CD4-positive, alpha-beta T cell treated with Interleukin-15 for 4 hours (primary cell): ENCODE measurements at places on chromosomes 2 and 18.
A peak's percentile ranks its signal among the peaks of the same experiment; 100 is the strongest.

GRCh38 chr2:207530160-207531031 is 634 bp downstream of the CREB1 start:
- peak; percentile 56 for DNase-seq

GRCh38 chr2:221572821-221573429 is 821 bp upstream of the EPHA4 start:
- DNase-seq, result no peak

DNA sequence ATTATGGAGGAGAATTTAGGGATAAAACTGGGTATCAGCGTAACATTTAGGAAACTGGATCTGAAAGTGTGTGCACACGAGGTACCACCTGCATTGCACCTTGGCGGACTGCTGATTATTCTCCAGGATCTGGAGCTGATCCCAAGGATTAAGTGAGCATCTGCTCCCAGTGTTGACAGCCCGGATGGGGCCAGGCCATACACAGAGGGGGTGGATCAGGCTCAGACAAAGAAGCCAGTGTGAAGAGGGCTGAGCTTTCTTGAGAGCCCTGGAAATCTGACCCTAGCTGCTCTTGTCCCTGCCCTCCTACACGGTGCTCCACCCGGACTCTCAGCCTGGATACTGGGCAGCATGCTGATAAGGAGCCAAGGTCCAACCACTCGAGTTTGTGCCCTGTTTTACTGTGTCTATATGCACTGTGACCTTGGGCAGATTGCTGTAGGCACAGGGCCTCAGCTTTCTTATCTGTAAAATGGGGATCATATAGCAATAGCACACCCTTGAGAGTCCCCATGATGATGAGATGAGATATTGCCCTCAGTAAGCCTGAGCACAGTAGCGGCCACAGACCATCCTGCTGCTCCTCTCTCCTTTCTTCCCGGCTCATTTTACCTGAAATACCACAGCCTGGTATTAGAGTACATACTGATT is 396.8 kb upstream of the CELF4 start:
- DNase-seq, result no peak

DNA sequence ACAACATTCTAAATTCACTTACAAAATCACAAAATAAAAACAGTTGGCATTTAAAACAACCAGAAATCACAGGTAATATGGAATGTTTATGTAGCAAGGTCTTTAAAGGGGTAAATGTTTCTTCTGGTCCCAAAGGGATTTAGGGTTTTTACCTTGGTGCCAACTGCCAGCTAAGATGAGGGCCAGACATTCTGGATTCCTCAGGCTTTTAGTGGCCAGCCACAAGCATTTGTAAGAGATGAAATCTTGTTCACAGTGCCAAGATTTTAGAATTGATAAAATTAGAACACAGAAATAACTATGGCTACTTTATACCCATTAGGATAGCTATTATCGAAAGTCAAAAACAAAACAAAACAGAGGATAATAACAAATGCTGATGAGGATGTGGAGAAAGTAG is 60.4 kb upstream of the CDKL4 start:
- no peak for DNase-seq

DNA sequence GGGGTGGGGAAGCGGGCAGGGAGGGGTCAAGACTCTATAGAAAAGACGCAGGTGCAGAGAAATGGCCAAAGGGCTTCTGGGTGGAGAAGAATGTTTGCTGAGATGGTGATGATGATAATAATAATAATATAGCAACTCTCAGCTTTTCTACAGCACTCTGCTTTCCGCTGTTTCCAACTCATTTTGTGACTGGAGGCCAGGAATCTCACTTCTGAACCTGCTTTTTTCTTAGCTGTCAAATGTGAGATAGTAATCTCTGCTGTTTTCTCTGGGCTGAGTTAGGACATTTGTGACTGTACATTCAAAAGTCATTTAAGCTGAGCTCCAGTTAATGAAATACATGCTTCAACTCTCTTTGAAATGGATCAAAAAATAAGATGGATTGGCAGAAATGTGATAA is 58.4 kb downstream of the TNS1 start:
- no peak for DNase-seq

DNA sequence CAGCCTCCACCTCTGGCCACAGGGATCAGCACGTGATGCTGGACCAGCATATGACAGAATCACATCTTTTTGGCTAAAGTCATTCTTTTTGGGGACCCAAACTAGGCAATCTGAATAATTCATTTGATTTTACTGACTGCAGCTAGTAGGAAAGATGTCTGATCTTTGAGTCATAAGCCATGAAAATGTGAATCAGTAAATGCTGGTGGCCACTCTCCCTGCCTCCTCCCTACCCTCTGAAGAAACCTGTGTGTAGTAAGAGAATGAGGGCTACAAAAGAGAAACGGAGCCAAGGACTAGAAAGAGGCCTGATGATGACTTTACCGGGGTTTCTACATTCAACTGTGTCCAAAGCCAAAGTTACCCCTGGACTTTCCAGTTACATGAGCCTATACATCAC is 10.1 kb upstream of the LRPPRC start:
- no peak for DNase-seq

DNA sequence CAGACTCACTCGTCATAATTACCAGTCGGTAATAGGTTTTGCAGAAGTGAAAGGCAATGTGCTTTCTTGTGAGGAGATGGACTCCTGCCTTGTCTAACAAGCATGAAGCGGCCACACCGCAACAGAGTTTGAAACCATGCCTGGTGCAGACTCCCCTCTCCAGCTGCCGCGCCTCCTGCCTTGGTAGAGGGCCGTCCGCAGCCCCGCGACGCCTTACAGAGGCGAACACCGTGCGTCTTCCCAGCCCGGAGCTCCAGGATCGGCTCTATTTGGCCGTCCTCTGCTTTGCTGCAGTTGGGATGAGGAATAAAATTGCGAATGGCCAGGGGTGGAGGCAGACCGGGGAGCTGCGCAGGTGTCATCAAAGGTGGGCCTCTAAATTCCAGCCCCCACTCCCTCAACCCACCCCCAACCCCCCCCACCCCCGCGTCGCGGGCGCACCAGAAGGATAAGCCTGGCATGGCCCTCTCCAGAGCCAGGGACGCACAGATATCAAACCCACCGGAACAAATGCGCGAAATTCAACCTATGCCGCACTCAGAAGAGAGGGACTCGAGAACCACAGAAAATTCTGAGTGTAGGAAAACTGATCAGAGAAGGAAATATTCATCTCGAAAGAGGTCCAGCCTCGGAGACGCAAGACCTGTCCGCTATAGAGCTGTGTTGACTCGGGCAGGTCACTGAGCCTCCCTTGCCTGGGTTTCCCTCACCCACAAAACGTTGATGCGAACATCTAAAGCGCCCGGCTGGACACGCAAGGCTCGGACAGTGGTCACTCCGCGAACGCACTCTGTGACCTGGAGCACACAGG is 1.1 kb downstream of the TRABD2A start:
- DNase-seq, result no peak

DNA sequence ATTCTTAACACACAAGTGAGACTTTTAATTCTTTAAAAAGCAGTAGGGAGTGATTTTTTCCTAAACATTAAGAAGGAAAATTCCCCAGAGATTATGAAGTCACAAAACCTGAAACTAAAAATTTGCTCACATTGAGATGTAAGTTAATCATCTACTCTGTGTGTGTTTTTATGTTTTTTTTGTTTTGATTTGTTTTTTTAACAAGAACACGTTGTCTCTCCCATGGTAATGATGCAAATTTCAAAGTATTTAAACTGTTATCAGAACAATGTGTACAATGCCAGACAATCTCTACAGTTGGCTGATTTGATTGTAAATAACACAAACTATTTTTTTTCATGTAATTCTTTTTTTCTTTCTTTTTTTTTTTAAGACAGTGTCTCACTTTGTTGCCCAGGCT is 71.5 kb downstream of the COLEC12 start:
- no peak for DNase-seq

GRCh38 chr18:564708-565561 is 15.2 kb upstream of the CETN1 start:
- no peak for DNase-seq

- DNase-seq, result no peak
Observed at GRCh38 chr2:183530333-183530901, 406.2 kb downstream of the NUP35 start.

GRCh38 chr2:43081131-43081765 is 145.2 kb downstream of the ZFP36L2 start:
- no peak for DNase-seq

DNA sequence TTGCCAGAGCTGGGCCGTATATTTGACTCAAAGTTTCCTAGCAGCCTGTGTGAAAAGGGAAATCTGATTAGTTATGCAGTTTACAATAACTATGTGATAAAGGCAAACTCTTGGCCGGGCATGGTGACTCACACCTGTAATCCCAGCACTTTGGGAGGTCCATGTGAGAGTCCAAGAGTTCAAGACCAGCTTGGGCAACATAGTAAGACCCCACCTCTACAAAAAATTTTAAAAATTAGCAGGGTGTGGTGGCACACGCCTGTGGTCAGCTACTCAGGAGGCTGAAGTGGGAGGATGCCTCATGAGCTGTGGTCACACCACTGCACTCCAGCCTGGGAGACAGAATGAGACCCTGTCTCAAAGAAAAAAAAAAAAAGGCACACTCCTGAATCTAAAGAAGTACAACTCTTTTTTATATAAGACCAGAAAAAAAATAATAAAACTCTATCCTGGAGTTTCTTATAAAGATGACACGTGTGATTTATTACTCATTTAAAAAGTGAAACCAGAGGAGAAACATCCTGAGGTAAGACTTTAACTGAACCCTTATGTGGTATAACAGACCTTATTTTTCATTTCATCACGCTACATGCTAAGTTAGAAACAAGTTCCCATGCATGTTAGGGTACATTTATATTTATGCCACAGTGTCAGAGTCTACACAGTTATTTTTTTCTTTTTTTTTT is 32.6 kb upstream of the KCMF1 start:
- peak; percentile 48 for DNase-seq

GRCh38 chr2:239144713-239144999 is 256.2 kb downstream of the HDAC4 start:
- no peak for DNase-seq

DNA sequence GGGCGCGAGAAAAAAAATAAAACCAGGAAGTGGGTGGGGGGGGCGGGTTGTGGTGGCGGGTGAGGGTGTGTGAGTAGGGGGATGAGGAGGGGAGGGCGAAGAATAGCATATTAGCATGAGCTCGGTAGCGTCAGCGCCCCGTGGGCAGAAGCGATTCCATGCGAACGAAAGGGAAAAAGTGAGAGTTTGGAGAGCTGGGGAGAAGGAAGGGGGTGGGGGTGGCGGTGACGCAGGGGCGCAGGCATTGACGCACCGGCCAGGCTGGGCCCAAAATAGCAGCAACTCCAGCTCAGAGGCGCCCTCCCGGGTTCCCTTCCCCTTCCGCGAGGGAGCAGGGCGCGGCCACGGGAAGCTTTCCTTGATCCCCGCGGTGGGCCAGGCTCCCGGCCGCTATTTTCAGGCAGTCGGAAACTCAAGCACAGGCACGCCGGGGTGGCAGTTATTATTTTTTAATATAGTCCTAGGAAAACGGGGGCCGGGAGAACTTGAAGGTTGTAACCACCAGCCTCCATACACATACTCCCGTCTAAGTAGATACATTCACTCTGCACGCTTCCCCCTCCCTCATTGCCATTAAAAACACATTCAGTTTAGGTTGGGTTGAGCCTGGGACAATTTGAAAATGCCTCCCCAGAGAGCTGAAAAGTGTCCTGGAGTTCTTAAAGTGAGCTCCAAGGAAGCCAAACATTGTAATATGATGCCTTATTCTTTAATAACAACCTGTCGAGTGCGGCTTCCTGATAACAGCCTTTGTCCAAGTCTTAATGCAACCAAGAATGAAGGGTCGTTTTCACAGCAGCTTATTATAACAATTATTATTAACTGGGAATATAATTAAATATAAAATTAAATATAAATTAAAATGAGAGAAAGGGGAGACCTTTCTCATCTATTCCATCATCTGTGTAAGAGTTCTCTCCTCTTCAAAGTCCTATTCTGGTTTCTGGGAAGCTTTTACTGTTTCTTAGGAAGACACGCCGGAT is 2.3 kb upstream of the NR4A2 start:
- peak; percentile 15 for DNase-seq

DNA sequence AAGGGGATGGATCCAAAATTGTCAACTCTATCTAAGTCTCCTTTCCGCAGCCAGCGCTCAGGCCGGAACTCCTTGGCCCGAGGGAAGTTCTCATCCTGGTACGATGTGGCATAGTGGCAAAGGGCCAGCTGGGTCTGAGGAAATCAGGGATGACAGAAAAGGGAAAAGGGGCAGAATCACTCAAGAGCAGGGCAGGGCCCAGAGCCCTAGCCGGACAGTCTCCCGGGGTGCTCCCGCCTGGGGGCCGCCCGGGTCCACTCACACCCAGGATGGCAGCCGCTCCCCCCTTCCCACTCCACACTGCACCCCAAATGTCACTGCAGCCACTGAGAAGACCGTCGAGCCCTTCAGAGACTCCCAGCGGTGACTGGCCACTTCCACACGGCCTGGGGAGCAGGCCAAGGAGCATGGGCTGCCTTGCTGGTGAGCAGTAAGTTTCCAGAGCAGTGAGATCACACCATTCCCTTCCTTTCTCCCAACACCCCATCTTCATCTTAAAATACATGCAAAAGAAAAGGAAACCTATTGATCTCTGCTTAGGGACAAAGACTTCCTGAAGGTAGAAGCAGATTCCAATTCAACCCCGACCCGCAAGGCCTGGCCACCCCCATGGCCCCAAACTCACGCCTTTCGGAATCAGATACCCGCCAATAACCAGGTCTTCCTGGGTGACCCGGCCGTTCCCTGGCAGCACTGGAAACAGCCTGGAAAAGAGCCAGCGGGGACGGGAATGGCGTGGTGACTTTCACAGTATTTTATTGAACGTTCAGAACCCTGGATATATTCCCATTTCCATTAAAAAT is 26.7 kb downstream of the CYP27C1 start:
- no peak for DNase-seq

GRCh38 chr2:205585449-205586383 is 96.6 kb upstream of the NRP2 start:
- no peak for DNase-seq

DNA sequence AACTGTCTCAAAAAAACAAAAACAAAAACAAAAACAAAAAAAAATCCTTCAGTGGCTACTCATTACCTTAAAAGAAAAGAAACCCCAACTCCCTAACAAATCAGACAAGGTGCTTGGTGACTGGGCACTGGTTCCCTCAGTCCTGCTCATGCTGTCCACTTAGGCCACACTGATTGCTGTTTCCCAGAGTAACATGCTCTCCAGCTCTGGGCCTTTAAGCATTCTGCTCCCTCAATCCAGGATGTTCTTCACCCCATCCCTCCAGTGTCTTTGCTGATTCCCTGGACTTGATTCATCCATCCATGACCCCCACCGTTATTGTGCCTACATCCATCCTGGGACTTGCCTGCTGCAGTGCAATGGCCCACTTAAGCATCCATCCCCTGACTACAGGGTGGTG is 16.4 kb upstream of the XPO1 start:
- no peak for DNase-seq

- no peak for DNase-seq
Observed at GRCh38 chr2:238021327-238021726, 39.5 kb upstream of the SCLY start.

GRCh38 chr2:10434886-10435819 is 13.0 kb downstream of the ODC1 start:
- DNase-seq, result peak; percentile 80

GRCh38 chr2:129636692-129637091 is 342.8 kb upstream of the RAB6C start:
- no peak for DNase-seq
